ENCODE measurements at places on chromosomes 7 and 10.
A peak's percentile ranks its signal among the peaks of the same experiment; 100 is the strongest.

DNA sequence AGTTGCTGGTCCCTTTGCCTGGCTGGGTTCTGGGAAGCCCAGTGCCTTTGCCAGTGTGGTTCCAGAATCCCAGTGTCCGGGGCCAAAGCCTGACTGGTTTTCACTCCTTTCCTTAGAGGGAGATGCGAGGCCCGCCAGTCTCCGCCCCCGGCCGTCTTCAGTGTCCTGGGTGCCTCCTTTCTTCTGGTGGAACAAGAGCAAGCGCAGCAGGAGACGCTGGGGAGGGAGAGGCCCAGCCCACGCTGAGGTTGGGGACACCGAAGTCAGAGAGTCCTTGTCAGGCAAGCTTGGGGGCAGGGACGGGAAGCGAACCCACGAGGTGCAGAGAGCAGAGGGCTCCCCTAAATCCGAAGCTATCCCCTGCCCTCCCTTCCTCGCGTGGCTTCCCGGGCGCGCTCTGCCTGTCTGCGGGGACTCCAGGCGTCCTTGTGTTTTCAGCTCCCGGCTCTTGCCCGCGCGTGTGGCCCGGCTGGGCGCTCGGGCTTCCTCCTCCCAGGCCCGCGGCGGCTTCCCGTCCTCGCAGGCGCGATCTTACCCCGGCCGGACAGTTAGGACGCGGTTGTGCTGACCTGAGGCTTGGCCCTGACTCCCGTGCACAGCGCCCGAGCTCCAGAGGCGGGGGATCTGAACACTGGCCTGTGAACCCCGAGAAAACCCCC lies 60.6 kb upstream of the UBE3C start:
- ATAC-seq, result peak; percentile 64

DNA sequence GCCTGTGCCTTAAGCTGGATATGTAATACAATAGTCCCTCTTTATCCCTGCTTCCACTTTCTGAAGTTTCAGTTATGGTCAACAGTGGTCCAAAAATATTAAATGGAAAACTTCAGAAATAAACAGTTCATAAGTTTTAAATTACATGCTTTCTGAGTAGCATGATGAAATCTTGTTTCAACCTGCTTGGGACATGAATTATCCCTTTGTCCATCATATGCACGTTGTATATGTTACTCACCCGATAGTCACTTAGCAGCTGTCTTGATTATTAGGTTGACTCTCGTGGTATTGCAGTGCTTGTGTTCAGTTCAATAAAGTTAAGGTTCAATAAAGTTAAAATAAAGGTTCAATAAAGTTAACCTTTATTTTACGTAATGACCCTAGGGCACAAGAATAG lies 25.5 kb downstream of the C1GALT1 start:
- ATAC-seq, result no peak

DNA sequence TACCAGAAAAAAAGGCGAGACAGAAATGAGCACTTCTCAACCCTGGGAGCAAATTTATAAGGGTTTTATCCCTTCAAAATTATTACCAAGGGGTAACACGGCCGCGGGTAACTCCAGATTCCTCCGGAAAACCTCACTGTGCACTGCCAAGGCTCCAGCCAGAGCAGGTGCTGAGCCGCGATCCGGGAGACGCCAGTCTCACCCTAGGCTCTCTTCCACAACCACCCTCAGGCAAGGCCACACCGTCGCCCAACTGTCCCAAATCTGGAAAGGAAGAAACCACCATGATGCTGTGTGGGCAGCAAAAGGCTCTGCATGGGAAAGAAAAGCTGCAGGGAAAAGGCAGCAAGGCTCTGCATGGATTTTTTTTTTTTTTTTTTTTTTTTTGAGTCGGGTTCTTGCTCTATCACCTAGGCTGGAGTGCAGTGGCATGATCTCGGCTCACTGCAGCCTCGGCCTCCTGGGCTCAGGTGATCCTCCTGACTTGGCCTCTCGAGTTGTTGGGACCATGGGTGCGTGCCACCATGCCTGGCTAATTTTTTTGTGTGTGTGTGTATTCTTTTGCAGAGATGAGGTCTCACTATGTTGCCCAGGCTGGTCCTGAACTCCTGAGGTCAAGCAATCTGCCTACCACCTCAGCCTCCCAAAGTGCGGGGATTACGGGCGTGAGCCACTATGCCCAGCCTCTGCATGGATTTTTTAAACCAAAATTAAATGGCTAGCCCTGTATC lies 39.0 kb downstream of the MAD1L1 start:
- ATAC-seq, result no peak

DNA sequence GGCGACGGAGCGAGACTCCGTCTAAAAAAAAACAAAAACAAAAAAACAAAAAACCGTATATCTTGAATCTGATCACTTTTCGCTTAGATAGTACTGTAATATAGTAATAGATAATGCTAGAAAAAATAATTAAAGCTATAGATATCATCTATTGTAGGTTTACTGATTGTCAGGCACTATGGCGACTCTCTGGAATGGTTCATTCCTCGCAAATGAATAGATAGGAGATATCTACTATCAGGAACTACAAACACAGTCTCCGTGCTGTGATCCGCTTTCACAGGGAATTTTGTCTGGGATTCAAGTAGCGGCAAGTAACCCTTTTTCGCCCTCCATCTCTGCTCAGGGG lies 342 bp upstream of the MEIG1 start:
- no peak for ATAC-seq

DNA sequence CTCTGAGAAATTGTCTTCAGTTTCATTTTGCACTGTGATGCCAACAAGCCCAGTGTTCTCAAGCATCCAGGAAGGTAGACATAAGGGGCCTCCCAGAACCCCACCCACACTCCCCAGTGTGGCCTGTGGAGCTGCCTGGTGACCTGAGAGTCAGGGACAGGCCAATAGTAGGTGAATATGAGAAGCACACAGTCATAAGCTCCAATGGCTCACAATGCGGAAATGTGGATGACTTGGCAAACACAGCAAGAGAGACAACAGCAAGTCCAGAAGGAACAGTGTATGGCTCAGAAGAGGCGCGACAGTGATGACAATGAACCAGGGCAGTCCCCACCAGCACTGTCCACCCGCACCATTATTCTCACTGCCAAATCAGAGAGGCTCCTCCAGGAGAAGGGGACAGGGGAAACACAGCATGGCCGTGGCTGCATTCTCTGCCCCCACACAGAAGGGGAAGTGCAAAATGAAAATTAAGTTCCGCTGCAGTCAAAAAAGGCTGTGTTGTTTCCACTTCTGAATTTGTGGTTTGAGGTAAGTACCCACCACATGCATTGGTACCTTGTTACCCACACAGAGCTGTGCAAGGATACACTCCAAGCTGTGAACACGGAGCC lies 419.8 kb downstream of the GRID1 start:
- ATAC-seq, result no peak

DNA sequence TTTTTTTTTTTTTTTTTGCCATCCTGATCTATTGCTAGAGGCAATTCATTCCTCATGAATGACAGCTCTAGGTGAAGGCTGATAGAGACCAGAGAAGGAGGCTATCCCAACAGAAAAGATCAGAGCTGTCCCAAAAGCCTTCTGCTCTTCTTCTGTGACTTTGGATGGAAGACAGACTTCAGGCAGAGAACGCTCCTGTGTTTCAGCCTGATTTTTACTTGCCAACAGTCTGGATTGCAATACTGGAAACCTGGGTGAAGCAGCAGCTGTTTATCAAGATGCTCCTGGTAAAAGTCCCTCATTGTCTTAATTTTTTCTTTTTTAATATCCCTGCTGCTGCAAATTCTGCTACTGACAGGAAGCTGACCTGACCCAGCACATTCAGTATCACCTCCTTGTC lies 219.5 kb downstream of the CCDC3 start:
- no peak for ATAC-seq

- peak; percentile 46 for ATAC-seq
These were observed 86.1 kb downstream of the EGFR start for GRCh38 chr7:55104712-55105433.

GRCh38 chr10:102324061-102324460 lies 71.4 kb upstream of the NFKB2 start:
- ATAC-seq, result no peak

DNA sequence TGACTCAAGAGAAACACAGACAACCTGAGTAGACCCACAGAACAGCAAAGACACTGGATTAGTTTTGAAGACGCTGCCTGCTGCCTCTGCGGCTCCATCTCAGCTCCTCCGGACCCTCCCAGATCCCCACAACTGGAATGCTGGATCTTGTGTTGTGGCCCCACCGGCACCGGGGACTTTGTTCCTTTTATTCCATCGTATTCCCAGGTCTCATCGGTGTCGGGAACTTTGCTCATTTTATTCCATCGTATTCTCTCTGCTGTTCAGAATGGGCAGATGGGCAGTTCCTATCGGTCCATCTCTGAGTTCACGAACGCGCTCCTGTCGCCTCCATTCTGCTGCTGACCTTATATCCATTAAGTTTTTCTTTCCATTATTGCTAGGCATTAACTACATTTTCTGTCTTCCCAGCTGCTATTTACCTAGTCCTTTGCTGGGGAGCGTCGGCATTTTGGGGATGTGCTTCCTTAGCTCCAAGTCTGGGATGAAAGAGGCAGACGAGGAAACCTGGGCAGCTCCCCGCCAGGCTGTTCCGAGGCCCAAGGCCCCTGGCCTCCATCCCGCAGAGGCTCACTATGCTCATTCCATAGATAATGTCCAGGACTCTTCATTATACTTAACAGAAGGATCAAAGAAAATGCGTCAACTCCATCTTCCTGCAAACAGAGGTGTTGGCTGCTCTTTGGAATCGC lies 192.4 kb downstream of the MAD1L1 start:
- no peak for ATAC-seq

- no peak for ATAC-seq
These were observed 12.6 kb downstream of the PDGFA start for GRCh38 chr7:506921-507622.

- ATAC-seq, result peak; percentile 52
These were observed 935 bp downstream of the TM9SF3 start for GRCh38 chr10:96585736-96586418.

DNA sequence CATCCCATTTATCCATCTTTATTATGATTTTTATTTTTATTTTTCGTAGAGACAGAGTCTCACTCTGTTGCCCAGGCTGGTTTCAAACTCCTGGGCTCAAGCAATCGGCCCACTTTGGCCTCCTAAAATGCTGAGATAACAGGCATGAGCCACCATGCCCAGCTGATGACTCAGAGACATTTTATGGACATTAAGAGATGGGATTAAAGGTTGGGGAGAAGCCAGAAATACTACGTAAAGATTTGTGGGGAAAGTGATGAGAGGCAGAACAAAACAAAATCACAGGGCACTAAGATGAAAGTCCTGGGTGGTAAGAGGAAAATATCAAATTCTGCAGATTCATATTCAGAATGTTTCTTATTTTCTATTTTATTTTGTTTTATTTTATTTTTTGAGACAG lies 7.6 kb downstream of the WNT8B start:
- peak; percentile 51 for ATAC-seq

GRCh38 chr7:113752289-113752688 lies 166.5 kb downstream of the PPP1R3A start:
- no peak for ATAC-seq

GRCh38 chr7:131254211-131254610 lies 73.5 kb upstream of the MKLN1 start:
- ATAC-seq, result no peak

- no peak for ATAC-seq
These were observed 16.8 kb downstream of the TMEM243 start for GRCh38 chr7:87202705-87203104.

DNA sequence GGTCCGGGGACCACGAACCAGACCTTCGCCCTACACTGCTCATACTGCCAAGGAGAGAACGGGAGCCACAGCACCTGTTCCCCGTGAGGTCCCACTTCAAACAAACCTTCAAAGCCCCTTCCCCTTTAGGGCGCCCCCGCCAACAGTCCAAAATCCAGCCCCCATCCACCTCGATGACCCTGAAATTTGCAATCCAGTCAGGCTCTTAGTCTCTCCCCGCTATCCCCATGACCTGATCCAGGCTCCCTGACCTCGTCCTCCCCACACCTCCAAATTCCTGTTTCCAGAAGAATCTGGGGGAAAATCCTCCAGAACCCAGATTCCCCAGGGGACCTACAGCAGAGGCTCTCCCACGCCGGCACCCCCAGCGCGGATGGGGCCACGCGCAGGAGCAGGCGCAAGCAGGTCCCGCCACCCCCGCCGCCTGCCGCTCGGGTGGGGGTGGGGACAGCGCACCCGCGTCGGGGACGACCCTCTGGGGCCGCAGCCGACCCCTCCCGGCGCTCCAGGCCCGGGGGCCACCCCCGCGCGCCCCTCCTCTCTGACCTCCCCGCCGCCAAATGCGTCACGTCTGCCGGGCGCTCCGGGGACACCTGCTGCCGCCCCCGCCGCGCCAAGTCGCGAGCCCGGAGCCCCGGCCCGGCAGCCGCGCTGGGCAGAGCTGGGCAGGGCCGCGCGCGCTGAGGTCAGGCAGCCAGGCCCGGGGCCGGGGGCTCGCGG lies 753 bp downstream of the CAMK2B start:
- no peak for ATAC-seq

GRCh38 chr7:71290452-71290851 lies 158.5 kb downstream of the GALNT17 start:
- ATAC-seq, result no peak

- ATAC-seq, result no peak
These were observed 23.9 kb downstream of the SLC18A2 start for GRCh38 chr10:117264782-117265181.

DNA sequence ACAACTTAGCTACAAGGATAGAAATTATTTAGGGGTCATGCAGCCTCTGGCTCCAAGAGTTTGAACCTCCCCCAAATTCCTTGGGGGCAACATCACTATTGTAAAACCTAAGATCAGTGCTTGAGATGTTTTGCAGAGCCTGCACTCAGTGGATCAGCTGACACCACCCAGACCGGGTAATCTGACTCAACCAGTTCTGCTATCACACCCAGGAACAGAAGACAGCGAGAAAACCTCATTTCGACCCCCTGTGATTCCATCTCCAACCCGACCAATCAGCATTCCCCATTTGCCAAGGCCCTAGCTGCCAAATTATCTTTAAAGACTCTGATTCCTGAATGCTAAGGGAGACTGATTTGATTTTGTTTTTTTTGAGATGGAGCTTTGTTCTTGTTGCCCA lies 5.2 kb downstream of the TACR2 start:
- ATAC-seq, result no peak

- ATAC-seq, result no peak
These were observed 154.9 kb downstream of the ATE1 start for GRCh38 chr10:121772884-121773283.

Data from SK-N-SH treated with all-trans-retinoic acid at 6 μM for 48 hours (cell line).